ENCODE measurements at places on chromosomes 7 and 10. TPM values are rescaled to one million over a fixed set of nuclear protein-coding genes. Genes with fewer than 3 reads are reported as not detected.

Gene SLC37A3
- 30.9 TPM for polyA plus RNA-seq

Gene GIMAP1
- 6.2 TPM for polyA plus RNA-seq

Gene ZNF467
- polyA plus RNA-seq: 2.3 TPM

Gene GNGT1
- 0.42 TPM for polyA plus RNA-seq

Gene AFAP1L2
- polyA plus RNA-seq: 19.5 TPM

Gene IL2RA
- 0.07 TPM for polyA plus RNA-seq

Gene SH2D4B
- polyA plus RNA-seq: not detected

Gene HOXA11
- 0.65 TPM for polyA plus RNA-seq

Gene VSTM4
- 57.1 TPM for polyA plus RNA-seq

Gene XRCC2
- 0.57 TPM for polyA plus RNA-seq

Gene EIF3B
- polyA plus RNA-seq: 62.3 TPM

Gene DLG5
- polyA plus RNA-seq: 36.4 TPM

Gene ADRB1
- polyA plus RNA-seq: not detected

Gene UNCX
- polyA plus RNA-seq: not detected

Gene ALOX5
- 3.1 TPM for polyA plus RNA-seq

Gene EPO
- 0.05 TPM for polyA plus RNA-seq

Gene GDF2
- not detected for polyA plus RNA-seq

Gene ENTPD1
- 8.1 TPM for polyA plus RNA-seq

Gene TMEM196
- not detected for polyA plus RNA-seq

Gene GIMAP5
- 39.7 TPM for polyA plus RNA-seq

Gene LLCFC1
- not detected for polyA plus RNA-seq

Gene CLRN3
- polyA plus RNA-seq: not detected

Gene MRPS24
- polyA plus RNA-seq: 104 TPM

Gene NUTM2B
- polyA plus RNA-seq: not detected

Gene NEUROD6
- polyA plus RNA-seq: not detected

Gene ZNF107
- 4.4 TPM for polyA plus RNA-seq

Gene STEAP1
- 10.8 TPM for polyA plus RNA-seq

Gene KAT6B
- polyA plus RNA-seq: 25.1 TPM

Gene TDRD1
- 0.17 TPM for polyA plus RNA-seq
